A549 treated with Mapracorat at 1 μM for 4 hours (cell line): ENCODE measurements at places on chromosomes 2 and 18. TPM values are rescaled to one million over a fixed set of nuclear protein-coding genes. Genes with fewer than 3 reads are reported as not detected.

Gene MAL
- 0.12 to 0.21 TPM in 2 of 5 replicates, not detected in the others for total RNA-seq

Gene ACKR3
- total RNA-seq, result 12.5 to 17.9 TPM (median 14.4 TPM) in 5 replicates

Gene PIEZO2
- 0.47 to 1.0 TPM (median 0.80 TPM) in 5 replicates for total RNA-seq

Gene ATOH8
- total RNA-seq, result 12.7 to 16.8 TPM (median 16.4 TPM) in 5 replicates

Gene DARS1
- 48.4 to 58.9 TPM (median 58.6 TPM) in 5 replicates for total RNA-seq

Gene CNNM4
- total RNA-seq, result 9.4 to 11.8 TPM (median 11.2 TPM) in 5 replicates
